ENCODE measurements at places on chromosomes 13 and 19. TPM values are rescaled to one million over a fixed set of nuclear protein-coding genes. Genes with fewer than 3 reads are reported as not detected.

Gene CD70
- 0.74 TPM for total RNA-seq

- H3K4me3 ChIP-seq: peak overlapping the region; percentile 67
- H3K4me1 ChIP-seq: peaks cover 14% of the 10 kb centered on the region
- no peaks in the 10 kb centered on the region for H3K27me3 ChIP-seq
- peak overlapping the region; percentile 72 for H3K27ac ChIP-seq
- peaks cover 3% of the 10 kb centered on the region for H3K36me3 ChIP-seq
Measured at GRCh38 chr19:41366089-41366488, 2.1 kb upstream of the B9D2 start.

DNA sequence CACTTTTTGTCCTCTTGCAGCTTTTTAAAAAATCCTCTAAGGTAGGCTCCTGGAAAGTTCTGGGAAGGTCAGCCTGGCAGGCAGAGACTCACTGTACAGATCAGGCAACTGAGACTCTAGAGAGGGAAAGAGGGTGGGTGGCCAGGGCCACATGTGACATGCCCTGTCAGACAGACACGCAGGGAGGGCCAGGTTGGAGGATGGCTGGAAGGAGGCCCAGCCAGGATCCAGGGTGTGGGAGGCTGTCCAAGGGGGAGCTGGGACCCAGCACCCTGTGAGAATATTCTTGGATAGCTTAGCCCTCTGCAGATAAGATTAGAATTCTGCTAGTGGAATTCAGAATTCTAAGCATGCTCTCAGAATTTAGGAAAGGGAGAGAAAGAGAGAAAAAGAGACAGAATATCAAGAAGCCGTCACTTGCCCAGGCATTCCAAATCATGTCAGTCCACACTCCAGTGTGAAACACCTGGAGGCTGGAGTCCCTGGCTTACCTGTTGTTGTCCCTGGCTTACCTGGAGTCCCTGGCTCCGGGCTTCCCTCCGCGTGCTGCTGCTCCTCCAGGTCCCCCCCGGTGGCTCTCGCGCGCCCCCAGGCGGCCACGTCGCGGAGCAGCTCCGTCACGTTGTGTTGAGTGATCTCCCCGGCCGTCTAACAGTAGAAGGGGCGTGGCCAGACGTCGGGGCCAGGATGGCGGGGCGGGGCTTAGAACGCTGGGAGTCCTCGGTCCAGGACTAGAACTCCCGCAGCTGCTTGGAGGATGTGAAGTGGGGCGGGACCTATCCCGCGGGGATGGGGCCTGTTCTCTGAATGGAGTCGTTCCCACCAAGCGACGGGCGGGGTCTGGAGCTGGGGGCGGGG lies 2.8 kb upstream of the TNNI3 start:
- peaks cover 5% of the 10 kb centered on the region for H3K4me1 ChIP-seq
- no peak overlapping the region for H3K27ac ChIP-seq

GRCh38 chr19:46446021-46446420 lies 17.3 kb upstream of the PNMA8C start:
- DNase-seq: no peak
- H3K27ac ChIP-seq: no peak overlapping the region

Gene CCDC70
- not detected for total RNA-seq

- peaks cover 16% of the 10 kb centered on the region for H3K4me1 ChIP-seq
- H3K4me3 ChIP-seq: peak overlapping the region; percentile 75
- H3K27ac ChIP-seq: peak overlapping the region; percentile 83
- H3K27me3 ChIP-seq: no peaks in the 10 kb centered on the region
- no peaks in the 10 kb centered on the region for H3K36me3 ChIP-seq
Measured at GRCh38 chr19:11138601-11139300, 16.8 kb downstream of the SPC24 start.

- no peaks in the 10 kb centered on the region for H3K4me1 ChIP-seq
- no peak overlapping the region for H3K4me3 ChIP-seq
- H3K36me3 ChIP-seq: no peaks in the 10 kb centered on the region
- H3K27me3 ChIP-seq: no peaks in the 10 kb centered on the region
- no peak overlapping the region for H3K27ac ChIP-seq
Measured at GRCh38 chr13:39159846-39160370, 121.7 kb downstream of the NHLRC3 start.

DNA sequence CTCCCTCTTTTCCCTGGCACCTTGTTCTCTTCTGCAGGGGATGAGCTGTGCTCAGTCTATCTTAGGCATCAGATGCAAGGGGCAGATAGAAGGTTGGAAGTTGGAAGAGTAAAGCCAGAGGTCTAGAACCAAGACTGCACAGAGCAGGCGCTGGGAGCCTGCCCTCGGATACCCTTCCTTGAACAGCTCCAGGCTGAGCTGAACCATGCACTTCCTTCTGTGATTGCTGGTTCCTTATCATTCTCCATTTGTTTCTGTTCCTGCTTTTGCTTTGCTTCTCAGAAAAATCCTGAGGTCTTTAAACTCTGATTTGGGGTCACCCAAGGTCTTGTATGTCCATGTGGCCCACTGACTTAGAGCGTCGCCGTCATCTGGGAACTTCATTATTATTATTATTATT lies 36.3 kb downstream of the ARHGEF18 start:
- peaks cover 11% of the 10 kb centered on the region for H3K4me1 ChIP-seq
- no peaks in the 10 kb centered on the region for H3K27me3 ChIP-seq
- no peak overlapping the region for H3K4me3 ChIP-seq
- no peak for DNase-seq

GRCh38 chr13:39955560-39955959 lies 300.1 kb downstream of the COG6 start:
- no peaks in the 10 kb centered on the region for H3K27me3 ChIP-seq
- H3K4me3 ChIP-seq: no peak overlapping the region
- H3K36me3 ChIP-seq: no peaks in the 10 kb centered on the region
- DNase-seq: no peak
- H3K4me1 ChIP-seq: peaks cover 23% of the 10 kb centered on the region

Gene MCOLN1
- total RNA-seq: 24.3 TPM

- H3K36me3 ChIP-seq: peaks cover 16% of the 10 kb centered on the region
- H3K4me1 ChIP-seq: peaks cover 18% of the 10 kb centered on the region
- DNase-seq: no peak
- no peaks in the 10 kb centered on the region for H3K27me3 ChIP-seq
- no peak overlapping the region for H3K27ac ChIP-seq
Measured at GRCh38 chr19:15265850-15266248, 33.6 kb upstream of the EPHX3 start.

Gene SBNO2
- 60.7 TPM for total RNA-seq

Gene CAPN12
- 3.0 TPM for total RNA-seq

- H3K27ac ChIP-seq: peak overlapping the region; percentile 74
- no peak overlapping the region for H3K4me3 ChIP-seq
- no peak for DNase-seq
- H3K4me1 ChIP-seq: peaks cover 8% of the 10 kb centered on the region
Measured at GRCh38 chr19:2575734-2576481, 100.0 kb downstream of the GADD45B start.

DNA sequence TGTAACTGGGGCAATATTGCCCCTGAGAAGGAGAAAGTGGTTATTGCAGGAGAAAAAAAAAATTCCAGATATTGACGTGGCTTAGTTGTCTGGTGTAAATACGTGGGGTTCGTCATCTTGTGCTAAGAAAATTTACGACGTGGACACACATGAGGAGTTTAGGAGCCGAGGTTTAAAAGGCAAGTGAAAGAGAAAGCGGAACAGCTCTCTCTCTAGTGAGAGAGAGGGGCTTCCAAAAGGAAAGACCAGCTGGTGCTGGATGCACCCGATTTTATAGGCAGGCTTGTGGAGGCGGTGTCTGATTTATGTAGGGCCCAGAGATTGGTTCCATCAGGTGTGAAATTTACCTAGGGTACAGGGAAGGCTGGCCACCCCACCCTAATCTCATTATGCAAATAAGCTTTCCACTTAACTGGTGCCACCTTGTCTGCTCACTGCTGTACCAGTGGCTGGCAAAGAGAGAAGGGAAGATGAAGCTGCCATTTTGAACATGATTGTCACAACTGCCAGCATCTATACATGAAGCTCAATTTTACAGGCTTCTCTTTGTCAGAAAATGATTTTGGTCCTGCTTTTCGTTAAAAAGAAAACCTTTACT lies 845.1 kb downstream of the DACH1 start:
- H3K36me3 ChIP-seq: peaks cover 3% of the 10 kb centered on the region
- peaks cover 12% of the 10 kb centered on the region for H3K4me1 ChIP-seq
- H3K4me3 ChIP-seq: no peak overlapping the region
- DNase-seq: no peak
- no peak overlapping the region for H3K27ac ChIP-seq

DNA sequence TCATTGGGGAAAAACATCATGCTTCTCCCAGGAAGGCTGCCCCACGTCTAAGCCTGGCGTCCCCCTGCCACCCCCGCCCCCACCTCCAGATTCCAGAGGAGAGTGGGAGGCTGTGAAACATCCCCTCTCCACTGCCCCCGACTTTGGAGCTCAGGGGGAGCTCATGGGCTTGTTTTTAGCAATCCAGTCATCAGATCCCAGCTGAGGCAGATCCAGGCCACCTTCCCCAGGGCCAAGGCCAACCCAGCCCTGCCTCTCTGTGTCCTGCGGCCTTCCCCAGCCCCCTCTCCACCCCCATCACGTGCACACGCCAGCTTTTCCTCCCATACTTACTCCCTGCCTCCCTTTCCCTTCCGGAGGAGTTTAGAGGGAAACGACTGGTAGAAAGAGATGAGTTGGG lies 38.8 kb downstream of the SHISA2 start:
- no peak overlapping the region for H3K4me3 ChIP-seq
- no peak overlapping the region for H3K27ac ChIP-seq
- no peaks in the 10 kb centered on the region for H3K27me3 ChIP-seq
- H3K36me3 ChIP-seq: no peaks in the 10 kb centered on the region
- no peak for DNase-seq

Gene TEX26
- not detected for total RNA-seq

DNA sequence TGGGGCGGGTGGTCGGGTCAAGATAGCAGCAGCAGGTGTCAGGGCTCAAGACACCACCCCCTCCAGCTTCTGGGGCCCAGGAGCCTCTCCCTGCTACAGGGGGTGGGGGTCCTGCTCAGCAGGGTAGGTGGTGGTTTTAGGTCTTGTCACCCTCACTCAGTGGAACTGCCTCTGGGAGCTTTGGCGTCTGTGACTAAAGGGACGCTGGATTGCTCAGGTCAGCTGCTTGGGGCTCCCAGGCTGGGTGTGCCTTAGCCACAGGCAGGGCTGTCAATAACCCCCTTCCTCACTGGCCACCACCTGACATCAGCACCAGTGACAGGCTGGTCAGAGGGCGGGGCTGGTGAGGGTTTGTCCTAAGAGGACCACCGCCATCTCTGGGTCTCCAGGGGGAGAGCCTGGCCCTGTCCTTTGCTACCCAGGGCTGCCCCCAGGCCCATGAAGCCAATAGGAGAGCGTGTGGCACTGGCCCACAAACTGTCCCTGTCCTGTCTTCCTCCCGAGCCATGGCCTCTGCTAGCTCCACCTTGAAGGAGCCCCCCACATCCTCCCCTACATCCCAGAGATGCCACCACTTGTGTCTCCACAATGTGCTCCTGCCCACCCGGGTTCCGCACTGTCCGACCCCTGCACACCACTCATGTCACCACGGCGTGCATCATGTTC lies 36.4 kb downstream of the MAU2 start:
- H3K4me3 ChIP-seq: no peak overlapping the region
- H3K27ac ChIP-seq: no peak overlapping the region
- no peaks in the 10 kb centered on the region for H3K27me3 ChIP-seq
- no peak for DNase-seq

GRCh38 chr13:101925731-101926130 lies 473.3 kb downstream of the ITGBL1 start:
- H3K27ac ChIP-seq: no peak overlapping the region
- no peak for DNase-seq
- no peak overlapping the region for H3K4me3 ChIP-seq
- H3K27me3 ChIP-seq: peaks cover 67% of the 10 kb centered on the region
- H3K36me3 ChIP-seq: no peaks in the 10 kb centered on the region

- H3K4me3 ChIP-seq: no peak overlapping the region
- no peak overlapping the region for H3K27ac ChIP-seq
- H3K4me1 ChIP-seq: no peaks in the 10 kb centered on the region
- H3K36me3 ChIP-seq: no peaks in the 10 kb centered on the region
Measured at GRCh38 chr13:51021811-51022210, 89.3 kb downstream of the C13orf42 start.

DNA sequence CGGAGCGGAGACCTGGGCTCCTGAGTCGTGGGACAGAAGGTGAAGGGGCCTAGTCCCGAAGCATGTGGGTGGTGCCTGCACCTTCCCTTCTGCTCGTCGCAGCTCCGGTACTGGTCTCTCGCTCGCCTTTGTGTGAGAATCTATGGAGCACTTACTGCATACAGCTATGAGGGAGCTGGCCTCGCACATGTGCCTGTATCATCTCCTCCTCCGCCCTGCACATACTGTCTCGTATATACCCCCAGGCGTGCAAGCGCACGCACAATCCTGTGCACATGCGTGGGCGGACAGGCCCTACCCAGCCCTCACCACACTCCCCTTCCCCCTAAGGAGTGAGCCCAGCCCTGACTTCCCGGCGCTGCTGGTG lies 8.7 kb downstream of the PIK3R2 start:
- H3K27me3 ChIP-seq: no peaks in the 10 kb centered on the region
- peak overlapping the region; percentile 28 for H3K4me3 ChIP-seq
- no peak overlapping the region for H3K27ac ChIP-seq
- peaks cover 4% of the 10 kb centered on the region for H3K4me1 ChIP-seq

DNA sequence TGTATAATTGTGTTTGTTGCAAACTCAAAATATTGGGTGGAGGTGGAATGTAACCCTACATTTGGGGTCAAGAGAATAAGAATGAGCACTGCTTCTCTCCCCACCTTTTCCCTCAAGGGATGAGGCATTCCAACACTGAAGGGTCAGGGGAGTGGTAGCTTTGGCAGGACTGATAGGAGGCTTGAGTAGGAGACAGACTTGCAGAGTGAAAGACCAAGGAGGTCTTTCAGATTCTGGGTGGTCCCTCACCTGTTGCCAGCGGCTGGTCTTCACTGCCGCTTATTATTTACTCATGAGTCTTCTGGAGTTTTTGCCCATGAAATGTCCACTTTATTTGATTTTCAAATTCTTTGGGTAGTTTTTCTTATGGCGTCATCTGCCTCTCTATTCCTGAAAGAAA lies 118.8 kb downstream of the LMO7 start:
- H3K36me3 ChIP-seq: peaks cover 8% of the 10 kb centered on the region
- peak overlapping the region; percentile 39 for H3K27ac ChIP-seq
- no peaks in the 10 kb centered on the region for H3K4me1 ChIP-seq

- H3K4me1 ChIP-seq: peaks cover 29% of the 10 kb centered on the region
- peaks cover 7% of the 10 kb centered on the region for H3K36me3 ChIP-seq
- H3K27me3 ChIP-seq: peaks cover 48% of the 10 kb centered on the region
- peak within 1 kb of the TSS; percentile 78 for H3K27ac ChIP-seq
Measured at GRCh38 chr13:31199849-31200636, at the start of gene B3GLCT. Gene B3GLCT, plus strand, starts transcription at chr13:31199975. Its CDS starts 110 bp downstream, at chr13:31200085.

Gene LGALS7
- 1.9 TPM for total RNA-seq

DNA sequence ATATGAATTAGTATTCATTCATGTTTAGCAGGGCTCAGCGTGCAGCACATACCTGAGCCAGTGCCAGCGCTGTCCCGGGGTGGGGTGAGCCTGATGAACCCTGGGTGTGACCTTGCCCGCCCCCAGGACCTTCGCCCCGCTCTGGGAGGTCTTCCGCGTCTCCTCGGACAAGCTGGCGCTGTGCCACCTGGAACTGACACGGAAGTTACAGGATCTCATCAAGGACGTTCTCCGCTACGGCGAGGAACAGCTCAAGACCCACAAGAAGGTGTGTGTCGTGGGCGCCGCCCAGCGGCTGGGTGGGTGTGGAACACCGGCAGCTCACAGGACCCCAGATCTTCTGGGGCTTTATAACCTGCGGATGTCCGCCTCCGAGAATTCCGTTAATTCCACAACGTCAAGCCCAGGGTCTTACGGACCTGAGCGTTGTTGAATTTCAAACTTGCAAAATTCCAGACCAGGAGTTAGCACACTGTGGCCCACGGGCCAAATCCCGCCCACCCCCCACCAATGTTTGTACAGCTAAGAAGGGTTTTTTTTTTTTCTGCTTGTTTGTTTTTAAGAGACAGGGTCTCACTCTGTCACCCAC lies 15.4 kb downstream of the FCHO1 start:
- peaks cover 5% of the 10 kb centered on the region for H3K27me3 ChIP-seq
- H3K27ac ChIP-seq: peak overlapping the region; percentile 85
- peak overlapping the region; percentile 78 for H3K4me3 ChIP-seq
- no peaks in the 10 kb centered on the region for H3K36me3 ChIP-seq
- peak; percentile 84 for DNase-seq
